ENCODE measurements at places on chromosomes 6 and 20.

DNA sequence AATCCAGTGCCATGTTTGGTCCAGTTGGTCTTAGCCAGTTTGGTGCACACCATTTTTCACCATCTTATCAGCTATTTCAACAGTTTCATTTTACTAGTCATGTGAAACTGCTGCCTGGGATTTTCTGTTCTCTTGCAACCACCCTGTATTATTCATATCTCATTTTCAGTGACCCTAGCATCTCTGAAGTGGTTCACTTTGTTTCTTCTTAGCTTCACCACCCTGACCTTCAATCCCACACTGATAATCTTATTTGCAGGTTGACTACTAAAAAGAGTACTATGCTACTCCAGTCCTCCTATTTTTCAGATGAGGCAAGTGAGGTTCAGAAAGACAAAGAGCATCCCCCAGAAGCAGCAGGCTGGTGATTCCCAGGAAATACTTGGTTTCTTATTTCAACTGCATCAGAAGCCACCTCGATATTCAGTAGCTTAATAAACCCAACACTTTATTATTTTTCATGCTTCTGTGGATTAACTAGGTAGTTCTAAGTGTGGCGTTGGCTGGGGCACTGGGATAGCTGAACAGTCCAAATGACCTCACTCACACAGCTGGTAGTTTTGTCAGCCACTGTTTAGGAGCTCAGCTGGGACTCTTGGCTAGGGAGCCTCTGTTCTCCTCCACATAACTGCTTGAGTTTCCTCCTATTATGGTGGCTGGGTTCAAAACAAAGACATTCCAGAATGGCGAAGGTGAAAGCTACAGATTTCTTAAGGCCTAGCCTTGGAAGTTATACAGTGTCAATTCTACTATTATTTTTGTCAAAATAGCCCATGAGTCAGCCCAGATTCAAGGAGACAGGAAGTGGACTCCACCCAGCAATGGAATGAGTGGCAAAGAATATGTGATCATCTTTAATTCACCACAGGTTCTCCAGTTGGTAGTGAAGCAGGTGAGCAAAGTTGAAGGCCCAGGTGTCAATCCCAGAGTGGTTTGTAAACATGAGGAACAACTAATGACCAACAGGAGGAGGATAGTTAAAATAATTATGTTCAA is 40.6 kb downstream of the BPIFB4 start:
- no peak for DNase-seq

GRCh38 chr20:24729896-24730605 is 219.0 kb upstream of the CST7 start:
- no peak for DNase-seq

GRCh38 chr6:38586992-38587391 is 52.7 kb downstream of the BTBD9 start:
- no peak for DNase-seq

GRCh38 chr6:137902699-137903098 is 35.6 kb downstream of the TNFAIP3 start:
- no peak for DNase-seq

GRCh38 chr6:47323321-47323720 is 13.6 kb upstream of the TNFRSF21 start:
- no peak for DNase-seq

DNA sequence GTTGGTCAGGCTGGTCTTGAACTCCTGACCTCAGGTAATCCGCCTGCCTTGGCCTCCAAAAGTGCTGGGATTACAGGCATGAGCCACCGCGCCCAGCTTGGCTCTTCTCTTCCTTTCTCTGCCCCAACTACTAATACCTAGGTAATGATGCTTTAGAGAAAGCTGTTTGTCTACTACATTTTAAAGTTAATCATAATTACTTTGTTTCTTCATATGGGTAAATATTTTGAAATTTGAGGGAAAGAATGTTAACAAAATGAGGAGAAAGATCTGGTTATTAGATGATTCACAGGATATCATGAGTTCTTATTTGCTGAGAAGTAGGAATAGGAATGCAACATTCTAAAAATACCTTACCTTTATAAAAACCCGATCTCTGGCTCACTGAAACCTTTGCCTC is 18.4 kb upstream of the PTPRK start:
- DNase-seq: no peak

DNA sequence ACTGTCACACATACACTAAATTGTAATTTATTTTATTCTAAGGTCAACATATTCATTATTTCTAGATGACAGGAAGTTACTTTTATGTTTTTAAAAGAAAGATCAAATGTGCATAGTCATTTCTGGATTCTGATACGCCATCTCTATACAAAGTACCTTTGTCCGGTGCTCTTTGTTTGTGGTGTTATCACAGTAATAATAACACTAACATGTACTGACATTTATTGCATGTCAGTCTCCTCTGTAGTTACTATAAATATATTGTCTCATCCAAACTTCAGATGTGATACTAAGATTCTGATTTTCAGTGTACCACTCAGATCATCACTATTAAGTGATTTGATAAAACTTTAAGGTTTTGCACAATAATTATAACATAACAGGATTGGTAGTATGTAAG is 90.3 kb upstream of the TPD52L1 start:
- DNase-seq: no peak

GRCh38 chr6:52667572-52667971 is 3.3 kb upstream of the TMEM14A start:
- no peak for DNase-seq

DNA sequence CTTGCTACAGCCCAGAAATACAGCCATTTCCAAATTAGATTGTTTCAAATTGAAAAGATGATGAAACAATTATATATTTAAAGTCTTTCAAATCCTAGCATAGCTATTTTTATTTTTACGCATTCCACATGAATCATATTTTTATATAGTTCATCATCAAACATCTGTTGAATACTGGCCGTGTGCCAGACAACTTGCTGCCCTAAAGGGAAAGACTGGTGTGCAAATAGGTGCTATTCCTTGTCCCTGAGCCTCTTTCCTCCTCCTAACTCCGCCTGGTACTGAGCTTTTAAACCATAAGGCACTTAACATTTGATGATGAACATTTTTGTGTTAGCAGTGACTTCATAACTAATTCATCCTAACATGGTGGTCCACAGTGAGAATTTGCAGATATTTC is 18.7 kb upstream of the PLCG1 start:
- DNase-seq: no peak

GRCh38 chr20:1663917-1664316 is 6.3 kb upstream of the SIRPG start:
- DNase-seq: peak; percentile 79

- DNase-seq: no peak
These were observed 119.4 kb downstream of the CD24 start for GRCh38 chr6:106855117-106855516.

- DNase-seq: peak; percentile 86
These were observed 6.3 kb downstream of the TNFAIP3 start for GRCh38 chr6:137873273-137873762.

DNA sequence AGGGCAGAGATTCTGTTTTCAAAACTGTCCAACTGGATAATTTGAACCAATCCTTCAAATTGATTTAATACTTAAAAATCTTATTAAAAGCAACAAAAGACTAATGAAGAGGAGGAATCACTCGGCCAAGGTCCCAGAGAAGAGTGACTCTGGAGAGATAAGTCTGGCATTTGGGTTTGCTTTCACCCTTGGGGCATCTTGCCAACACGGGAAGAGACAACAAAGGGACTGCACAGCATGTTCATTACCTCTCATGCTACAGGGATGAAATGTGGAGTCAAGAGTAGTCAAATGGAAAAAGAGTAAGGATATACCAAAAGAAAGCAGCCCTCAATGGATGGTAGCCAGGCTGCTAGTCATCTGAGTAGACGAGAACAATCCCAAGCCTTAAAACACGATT is 68.2 kb downstream of the KHDRBS2 start:
- DNase-seq: no peak

GRCh38 chr6:18601516-18602020 is 214.4 kb downstream of the RNF144B start:
- no peak for DNase-seq

GRCh38 chr6:92848901-92849300 is 570.5 kb downstream of the EPHA7 start:
- no peak for DNase-seq

GRCh38 chr6:43284991-43285781 is 12.9 kb upstream of the SLC22A7 start:
- DNase-seq: no peak

GRCh38 chr6:56246881-56247653 is at the start of gene COL21A1:
TSS of gene COL21A1 (minus strand) at chr6:56247580. CDS start at chr6:56182618, 64,962 bp downstream.
- no peak for DNase-seq

DNA sequence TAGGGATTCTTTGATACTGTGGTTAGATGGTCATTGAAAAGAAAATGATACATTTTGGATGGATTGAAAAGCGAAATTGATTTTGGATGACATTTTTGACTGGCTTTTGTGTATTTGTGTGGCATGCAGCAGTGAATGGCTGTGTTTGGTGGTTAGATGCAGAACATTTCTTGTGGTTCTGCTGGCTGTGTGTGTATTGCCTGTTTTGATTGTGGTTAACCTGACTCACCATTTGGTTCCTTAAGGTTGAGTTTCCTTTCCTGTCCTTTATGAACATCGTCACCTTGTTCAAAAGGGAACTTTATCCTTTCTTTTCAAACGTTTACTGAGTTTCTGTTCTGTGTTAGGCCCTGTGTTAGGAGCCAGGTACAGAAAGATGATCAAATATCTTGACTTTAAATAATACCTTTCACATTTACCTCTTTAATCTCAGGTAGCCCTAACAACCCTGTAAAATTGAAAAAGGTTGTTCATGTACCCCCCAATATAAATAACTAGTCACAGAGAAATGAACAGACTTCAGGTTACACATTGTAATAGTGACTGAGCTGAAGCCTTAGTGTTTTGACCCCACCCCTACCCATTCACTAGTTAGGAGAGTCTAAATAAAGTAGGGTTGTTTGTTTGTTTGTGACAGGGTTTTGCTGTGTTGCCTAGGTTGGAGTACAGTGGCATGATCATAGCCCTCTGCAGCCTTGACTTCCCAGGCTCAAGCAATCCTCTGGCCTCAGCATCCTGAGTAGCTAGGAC is 23.8 kb downstream of the ANKS1A start:
- peak; percentile 68 for DNase-seq

DNA sequence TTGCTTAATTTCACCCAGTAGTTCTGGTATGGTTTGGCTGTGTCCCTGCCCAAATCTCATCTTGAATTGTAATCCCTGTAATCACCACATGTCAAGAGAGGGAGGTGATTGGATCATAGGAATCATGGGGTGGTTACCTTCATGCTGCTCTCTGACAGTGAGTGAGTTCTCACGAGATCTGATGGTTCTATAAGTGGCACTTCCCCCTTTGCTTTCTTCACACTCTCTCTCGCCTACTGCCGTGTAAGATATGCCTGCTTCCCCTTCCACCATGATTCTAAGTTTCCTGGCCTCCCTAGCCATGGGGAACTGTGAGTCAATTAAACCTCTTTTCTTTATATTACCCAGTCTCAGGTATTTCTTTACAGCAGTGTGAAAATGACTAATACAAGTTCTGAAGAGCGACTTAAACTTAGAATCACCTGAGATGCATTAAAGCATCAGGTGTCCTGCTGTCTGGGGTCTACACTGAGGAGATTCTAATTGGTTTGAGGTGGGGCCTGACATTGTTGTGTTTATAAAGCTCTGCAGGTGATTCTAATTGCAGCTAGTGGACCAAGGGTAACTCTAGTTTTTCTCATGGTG is 82.1 kb upstream of the DTNBP1 start:
- peak; percentile 48 for DNase-seq

- no peak for DNase-seq
These were observed 65.4 kb upstream of the MAFB start for GRCh38 chr20:40754339-40754943.

GRCh38 chr6:104566411-104566810 is 293.3 kb downstream of the HACE1 start:
- no peak for DNase-seq

DNA sequence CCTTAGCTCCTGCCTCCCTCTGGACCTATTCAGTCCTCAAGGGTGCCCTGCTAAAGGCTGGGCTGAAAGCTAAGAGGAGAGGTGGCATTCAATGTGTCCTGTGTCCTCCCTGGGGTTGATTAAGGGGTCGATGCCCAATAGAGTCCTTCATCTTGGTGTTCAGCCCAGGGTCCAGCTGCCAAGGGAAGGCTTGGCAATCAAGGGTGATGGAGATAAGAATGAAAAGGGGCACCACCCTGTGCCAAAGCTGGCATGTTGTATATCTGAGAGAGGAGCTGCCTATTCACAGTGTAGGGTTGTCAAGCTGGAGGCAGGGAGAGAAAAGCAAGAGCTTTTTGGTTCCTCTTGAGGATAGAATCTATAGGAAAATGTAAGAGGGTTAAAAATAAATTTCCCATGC is 12.3 kb downstream of the C20orf173 start:
- DNase-seq: no peak

DNA sequence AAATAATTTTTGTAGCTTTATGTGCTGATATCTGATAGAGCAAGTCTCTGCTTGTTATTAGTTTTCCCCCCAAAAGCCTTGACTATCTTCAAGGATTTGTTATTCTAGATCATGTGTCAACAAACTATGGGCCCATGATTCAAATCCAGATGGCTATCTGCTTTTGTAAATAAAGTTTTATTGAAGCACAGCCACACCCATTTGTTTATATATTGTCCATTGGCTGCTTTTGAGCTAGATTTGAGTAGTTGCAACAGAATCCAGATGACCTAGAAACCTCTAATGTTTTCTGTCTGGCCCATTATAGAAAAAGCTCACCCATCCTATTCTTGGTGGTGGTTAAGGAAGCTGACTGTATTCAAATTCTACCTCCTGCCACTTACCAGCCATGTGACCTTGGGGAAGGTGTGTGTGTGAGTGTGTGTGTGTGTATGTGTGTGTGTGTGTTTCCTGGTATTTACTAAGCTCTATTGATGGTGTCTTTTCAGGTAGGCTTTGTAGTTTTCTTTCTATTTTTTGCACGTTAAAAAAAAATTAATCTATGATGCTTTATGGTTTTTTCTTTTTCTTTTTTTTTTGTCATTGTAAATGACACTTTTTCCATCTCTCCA is 1.3 kb upstream of the GTSF1L start:
- DNase-seq: no peak

All from NB4 (cell line).